ENCODE measurements at places on chromosomes 1 and 21.

DNA sequence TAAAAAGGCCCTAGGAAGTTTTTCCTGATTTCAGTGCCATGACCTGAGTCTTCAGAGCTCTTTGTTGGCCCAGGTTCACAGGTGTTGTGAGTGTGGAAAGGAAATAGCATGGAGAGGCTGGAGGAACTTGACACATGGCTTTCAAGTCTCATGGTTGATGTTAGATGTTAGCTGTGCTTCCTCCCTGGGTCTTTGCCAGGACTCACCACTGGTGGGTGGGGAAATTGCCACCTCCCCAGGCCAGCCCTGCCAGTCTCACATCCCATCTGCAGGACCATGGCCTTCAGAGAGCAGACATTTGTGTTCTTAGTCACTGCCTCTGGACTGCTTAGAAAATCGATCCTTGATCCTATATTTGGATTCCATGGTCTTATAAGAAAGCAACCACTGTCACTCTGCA, 383.2 kb downstream of the DISC1 start:
- no peaks in the 10 kb centered on the region for H3K36me3 ChIP-seq
- H3K27ac ChIP-seq, result no peak overlapping the region
- H3K4me1 ChIP-seq, result no peaks in the 10 kb centered on the region
- DNase-seq, result no peak

DNA sequence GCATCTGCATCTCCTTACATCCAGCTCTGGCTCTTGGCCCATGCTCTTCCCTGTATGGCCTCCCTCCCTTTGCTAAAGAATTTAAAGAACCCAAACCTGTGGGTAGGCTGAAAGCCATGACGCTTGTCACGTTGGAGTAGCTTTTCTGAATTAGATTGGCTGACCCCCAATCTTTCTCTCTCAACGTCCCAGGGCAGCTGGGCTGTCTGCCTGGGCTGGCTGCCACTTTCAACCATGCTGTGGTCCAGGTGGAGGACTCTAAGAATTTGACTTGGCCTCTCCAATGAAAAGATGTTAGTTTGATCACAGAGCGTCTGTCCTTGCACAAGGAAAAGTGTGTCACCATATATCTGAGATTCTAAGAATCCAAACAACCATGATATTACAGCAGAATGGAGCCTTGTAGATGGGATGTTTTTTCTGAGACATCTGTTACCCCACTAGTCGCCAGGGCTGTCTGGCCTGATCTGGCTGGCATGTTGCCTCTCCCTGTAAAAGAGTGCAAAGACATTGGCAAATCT, 6.5 kb upstream of the IGSF3 start:
- DNase-seq, result no peak
- no peak overlapping the region for H3K4me3 ChIP-seq
- H3K36me3 ChIP-seq, result no peaks in the 10 kb centered on the region
- H3K27me3 ChIP-seq, result peaks cover 52% of the 10 kb centered on the region
- H3K27ac ChIP-seq, result no peak overlapping the region

- DNase-seq, result no peak
- H3K27ac ChIP-seq, result no peak overlapping the region
- H3K36me3 ChIP-seq, result no peaks in the 10 kb centered on the region
- peaks cover 5% of the 10 kb centered on the region for H3K27me3 ChIP-seq
- no peak overlapping the region for H3K4me3 ChIP-seq
These were observed 86.2 kb downstream of the RIPK4 start for GRCh38 chr21:41680444-41681347.

GRCh38 chr1:167130829-167131510, 37.1 kb downstream of the STYXL2 start:
- H3K27ac ChIP-seq, result no peak overlapping the region
- no peaks in the 10 kb centered on the region for H3K4me1 ChIP-seq
- H3K4me3 ChIP-seq, result no peak overlapping the region
- no peak for DNase-seq

DNA sequence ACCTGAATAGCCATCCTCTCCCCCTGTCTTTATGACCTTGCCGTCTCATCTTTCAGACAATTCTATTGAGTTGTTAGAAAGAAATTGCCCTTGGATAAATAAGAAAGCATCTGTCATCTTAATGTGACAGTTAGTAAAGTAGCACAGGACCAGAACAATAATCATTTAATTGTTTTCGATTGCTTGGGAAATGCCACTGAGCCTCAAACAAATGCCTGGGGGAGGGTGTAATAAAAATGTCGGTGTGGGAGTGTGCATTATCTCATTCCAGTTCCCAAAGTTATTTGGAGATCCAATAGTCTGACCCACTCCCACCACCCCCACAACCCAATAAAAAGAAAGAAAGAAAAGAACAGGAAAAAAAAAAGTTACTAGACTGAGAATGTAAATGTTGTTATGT, 509.3 kb upstream of the LRRC7 start:
- DNase-seq, result no peak
- no peaks in the 10 kb centered on the region for H3K27me3 ChIP-seq
- no peaks in the 10 kb centered on the region for H3K4me1 ChIP-seq

- H3K27ac ChIP-seq, result no peak overlapping the region
- H3K36me3 ChIP-seq, result no peaks in the 10 kb centered on the region
- no peaks in the 10 kb centered on the region for H3K27me3 ChIP-seq
These were observed 100.8 kb downstream of the PCP4 start for GRCh38 chr21:39968010-39968409.

DNA sequence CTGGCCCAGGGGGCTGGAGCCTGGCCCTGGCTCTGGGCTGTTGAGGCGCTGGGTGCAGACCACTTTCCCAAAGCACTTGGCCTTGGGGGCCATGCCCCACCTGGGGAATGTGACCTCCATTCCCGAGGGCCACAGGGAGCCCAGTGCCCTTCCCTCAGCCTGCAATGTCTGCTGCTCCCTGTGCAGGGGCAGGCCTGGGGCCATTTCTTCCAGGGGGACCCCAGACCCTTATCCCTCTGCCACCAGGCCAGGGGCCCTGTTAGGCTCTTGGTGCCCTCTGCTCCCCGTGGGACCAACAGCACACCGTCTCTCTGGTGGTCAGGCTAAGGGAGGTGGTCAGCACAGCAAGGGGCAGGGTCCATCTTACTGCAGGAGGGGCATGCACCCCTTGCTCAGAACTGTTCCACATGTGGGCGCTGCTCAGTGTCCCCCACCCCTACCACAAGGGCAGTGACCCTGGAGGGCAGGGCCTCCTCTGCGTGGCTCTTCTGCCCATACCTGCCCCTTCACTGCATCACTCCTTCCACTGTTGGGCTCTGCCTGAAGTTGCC, 1.1 kb upstream of the TMEM52 start:
- no peaks in the 10 kb centered on the region for H3K4me1 ChIP-seq
- DNase-seq, result no peak
- H3K27ac ChIP-seq, result no peak overlapping the region
- H3K36me3 ChIP-seq, result no peaks in the 10 kb centered on the region
- peaks cover 2% of the 10 kb centered on the region for H3K27me3 ChIP-seq

GRCh38 chr21:21187579-21187978, 189.4 kb downstream of the NCAM2 start:
- DNase-seq, result no peak
- H3K4me3 ChIP-seq, result no peak overlapping the region
- no peaks in the 10 kb centered on the region for H3K27me3 ChIP-seq
- no peaks in the 10 kb centered on the region for H3K36me3 ChIP-seq
- no peak overlapping the region for H3K27ac ChIP-seq

DNA sequence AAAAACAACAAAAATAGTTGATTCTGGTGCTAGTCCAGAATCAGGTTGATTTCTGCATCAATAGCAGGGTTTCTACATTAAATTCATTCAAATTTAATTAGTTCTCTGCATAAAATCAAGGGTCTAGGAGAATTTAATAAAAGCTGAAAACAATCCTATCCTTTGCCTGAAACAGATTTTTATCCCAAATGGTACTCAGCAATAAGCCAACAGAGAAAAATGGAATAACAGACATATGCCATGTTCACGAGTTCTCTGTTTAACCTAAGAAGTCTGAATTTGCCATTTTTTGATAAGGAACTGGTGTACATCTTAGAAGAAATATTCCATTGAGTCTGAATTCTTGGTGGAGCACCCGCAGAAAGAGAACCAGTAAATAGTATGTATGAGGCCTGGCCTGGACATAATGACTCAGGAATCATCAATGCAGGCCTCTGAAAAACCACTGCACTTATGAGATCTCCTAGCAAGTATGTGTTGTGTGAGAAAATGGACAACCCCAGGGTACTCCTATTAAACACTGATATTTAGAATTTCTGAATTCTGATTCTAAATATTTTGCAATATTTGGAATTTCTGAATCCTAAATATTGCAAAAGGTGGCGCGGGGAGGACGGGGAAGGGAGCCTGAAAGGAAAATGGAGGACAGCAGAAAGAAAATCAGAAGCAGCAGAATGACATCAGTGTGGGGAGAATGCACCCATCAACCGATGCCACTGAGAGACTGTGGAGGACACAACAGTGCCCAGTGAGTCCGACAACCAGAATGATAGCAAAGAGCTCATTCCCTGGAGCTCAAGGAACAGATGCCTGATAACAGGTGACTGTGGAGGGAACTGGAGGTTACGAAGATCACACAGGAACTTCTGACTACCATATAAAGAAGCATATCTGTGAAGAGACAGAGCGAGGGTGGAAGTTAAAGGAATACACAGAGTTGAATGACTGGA, 97.6 kb downstream of the APP start:
- H3K36me3 ChIP-seq, result no peaks in the 10 kb centered on the region

GRCh38 chr1:156298852-156299357, at the start of gene VHLL:
TSS of gene VHLL (minus strand) at chr1:156299307. CDS start at chr1:156299189, 118 bp downstream.
- H3K4me3 ChIP-seq, result no peak within 1 kb of the TSS
- DNase-seq, result no peak
- H3K4me1 ChIP-seq, result peaks cover 15% of the 10 kb centered on the region

GRCh38 chr1:36091698-36092097, 3.0 kb downstream of the ADPRS start:
- H3K36me3 ChIP-seq, result peaks cover 26% of the 10 kb centered on the region
- peaks cover 20% of the 10 kb centered on the region for H3K4me1 ChIP-seq
- H3K27me3 ChIP-seq, result no peaks in the 10 kb centered on the region
- H3K4me3 ChIP-seq, result peak overlapping the region; percentile 68
- no peak overlapping the region for H3K27ac ChIP-seq

DNA sequence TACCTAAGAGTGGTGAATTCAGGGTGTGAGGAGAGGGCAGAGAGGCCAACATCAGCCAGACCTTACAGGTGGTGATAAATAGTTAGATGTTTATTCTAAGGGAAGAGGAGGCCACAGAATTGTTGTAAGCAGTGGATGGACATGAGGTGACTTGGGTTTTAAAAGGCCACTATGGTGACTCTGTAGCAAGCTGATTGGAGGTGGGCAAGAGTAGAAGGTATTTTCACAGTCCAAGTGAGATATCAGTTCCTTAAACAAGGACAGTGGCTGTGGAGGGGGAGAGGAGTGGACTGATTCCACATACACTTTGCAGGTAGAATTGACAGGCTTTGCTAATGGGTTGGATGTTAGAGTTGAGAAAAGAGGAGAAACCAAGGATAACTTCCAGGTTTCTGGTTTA, 60.8 kb upstream of the CLDN14 start:
- peaks cover 9% of the 10 kb centered on the region for H3K27me3 ChIP-seq
- no peak overlapping the region for H3K4me3 ChIP-seq
- H3K36me3 ChIP-seq, result no peaks in the 10 kb centered on the region
- H3K4me1 ChIP-seq, result no peaks in the 10 kb centered on the region
- no peak overlapping the region for H3K27ac ChIP-seq
- no peak for DNase-seq

GRCh38 chr21:17930093-17930492, 110.9 kb upstream of the C21orf91 start:
- no peak for DNase-seq
- no peaks in the 10 kb centered on the region for H3K36me3 ChIP-seq
- no peaks in the 10 kb centered on the region for H3K4me1 ChIP-seq
- no peaks in the 10 kb centered on the region for H3K27me3 ChIP-seq
- H3K4me3 ChIP-seq, result no peak overlapping the region

DNA sequence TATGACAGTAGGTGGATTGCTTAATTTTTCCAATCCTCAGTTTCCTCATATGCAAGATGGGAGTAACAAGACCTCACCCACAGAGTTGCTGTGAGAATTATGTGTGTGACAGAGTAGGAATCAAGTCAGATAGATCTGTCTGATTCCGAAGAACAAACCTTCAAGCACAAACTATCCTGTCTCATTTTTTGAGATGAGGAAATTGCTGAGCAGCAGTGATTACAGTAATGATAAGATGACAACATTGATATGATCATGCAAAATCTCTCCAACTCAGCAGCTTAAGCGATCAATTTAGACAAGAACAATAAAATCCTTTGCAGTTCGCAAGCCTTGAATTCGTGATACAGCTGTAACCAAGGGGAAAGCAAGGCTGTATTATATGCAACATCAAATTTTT, 474.1 kb downstream of the OMA1 start:
- H3K27ac ChIP-seq, result no peak overlapping the region
- H3K36me3 ChIP-seq, result no peaks in the 10 kb centered on the region
- H3K4me1 ChIP-seq, result no peaks in the 10 kb centered on the region

DNA sequence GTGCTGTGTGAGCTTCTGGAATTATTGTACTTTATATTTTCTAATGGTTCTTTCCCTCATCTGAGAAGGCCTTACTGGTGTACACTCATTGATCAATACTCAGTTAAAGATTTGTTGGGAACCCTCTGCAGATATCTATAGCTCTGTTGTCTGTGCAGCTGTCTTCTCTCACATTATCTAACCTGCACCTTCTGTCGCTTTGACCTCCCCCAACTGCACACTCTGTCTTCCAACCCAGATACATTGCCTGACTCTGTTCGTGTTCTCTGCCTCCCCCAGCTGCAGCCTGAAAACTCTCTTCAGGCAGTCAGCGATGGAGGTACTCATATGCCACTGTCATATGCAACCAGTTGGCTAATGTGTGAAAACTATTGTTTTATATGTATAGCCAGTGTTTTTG, 334.3 kb downstream of the NCAM2 start:
- no peaks in the 10 kb centered on the region for H3K36me3 ChIP-seq
- DNase-seq, result no peak
- H3K4me1 ChIP-seq, result no peaks in the 10 kb centered on the region
- H3K4me3 ChIP-seq, result no peak overlapping the region
- no peak overlapping the region for H3K27ac ChIP-seq

DNA sequence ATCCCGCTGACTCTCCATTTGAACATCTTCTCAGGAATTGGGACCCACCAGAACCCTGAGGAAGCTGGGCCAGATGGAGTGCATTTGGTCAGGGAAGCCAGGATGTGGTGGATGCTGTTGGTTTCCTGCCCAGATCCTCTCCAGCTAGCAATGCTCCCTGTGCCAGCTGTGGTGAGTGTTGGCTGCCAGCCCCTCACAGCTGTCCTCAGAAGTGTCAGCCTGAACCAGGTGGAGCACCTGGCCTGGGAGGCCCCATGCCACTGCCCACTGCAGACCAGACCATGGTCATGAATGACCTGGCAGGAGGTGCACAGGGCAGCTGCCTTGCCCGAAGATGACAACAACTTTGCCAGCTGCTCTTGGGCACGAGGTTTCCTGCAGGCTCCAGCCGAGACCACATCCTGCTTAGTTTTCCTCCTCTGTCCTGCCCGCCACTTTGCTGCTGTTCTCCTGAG, 54.4 kb downstream of the PRSS38 start:
- peak overlapping the region; percentile 6 for H3K4me3 ChIP-seq
- no peak overlapping the region for H3K27ac ChIP-seq
- H3K27me3 ChIP-seq, result peaks cover 2% of the 10 kb centered on the region
- H3K4me1 ChIP-seq, result peaks cover 20% of the 10 kb centered on the region
- no peak for DNase-seq

DNA sequence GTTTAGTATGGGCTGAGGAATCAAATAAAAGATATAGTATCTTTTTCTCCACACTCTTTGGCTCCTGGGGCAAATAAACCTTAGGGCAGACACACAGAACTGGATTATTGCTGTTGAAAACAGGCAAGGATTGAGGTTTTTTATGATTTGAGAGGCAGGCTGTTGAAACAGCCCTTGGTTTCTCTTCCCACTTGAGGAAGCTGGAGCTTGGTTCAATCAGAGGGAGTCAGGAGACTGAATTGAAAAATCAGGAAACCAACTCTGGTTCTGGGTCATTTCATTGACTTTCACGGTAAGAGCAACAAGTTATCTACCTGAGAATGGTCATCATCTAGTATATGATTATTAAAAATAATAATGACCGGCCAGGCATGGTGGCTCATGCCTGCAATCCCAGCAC, 108.4 kb downstream of the CNIH3 start:
- peaks cover 13% of the 10 kb centered on the region for H3K27me3 ChIP-seq
- H3K4me3 ChIP-seq, result no peak overlapping the region
- H3K27ac ChIP-seq, result no peak overlapping the region
- no peak for DNase-seq
